ENCODE measurements at places on chromosomes 3 and 15.

GRCh38 chr15:77547801-77548588, 84.7 kb downstream of the LINGO1 start:
- DNase-seq, result no peak

GRCh38 chr15:76667943-76668715, 237.0 kb downstream of the SCAPER start:
- no peak for DNase-seq

GRCh38 chr3:55162031-55162795, 234.4 kb upstream of the LRTM1 start:
- DNase-seq, result no peak

DNA sequence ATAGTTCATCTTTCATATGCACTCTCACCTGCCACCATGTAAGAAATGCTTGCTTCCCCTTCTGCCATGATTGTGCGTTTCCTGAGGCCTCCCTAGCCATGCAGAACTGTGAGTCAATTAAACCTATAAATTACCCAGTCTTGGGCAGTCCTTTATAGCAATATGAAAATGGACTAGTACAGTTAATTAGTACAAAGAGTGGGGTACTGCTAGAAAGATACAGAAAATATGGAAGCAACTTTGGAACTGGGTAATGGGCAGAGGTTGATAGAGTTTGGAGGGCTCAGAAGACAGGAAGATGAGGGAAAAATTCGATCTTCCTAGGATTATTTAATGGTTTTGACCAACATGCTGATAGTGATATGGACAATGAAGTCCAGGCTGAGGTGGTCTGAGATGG, 246.9 kb downstream of the CGGBP1 start:
- no peak for DNase-seq

DNA sequence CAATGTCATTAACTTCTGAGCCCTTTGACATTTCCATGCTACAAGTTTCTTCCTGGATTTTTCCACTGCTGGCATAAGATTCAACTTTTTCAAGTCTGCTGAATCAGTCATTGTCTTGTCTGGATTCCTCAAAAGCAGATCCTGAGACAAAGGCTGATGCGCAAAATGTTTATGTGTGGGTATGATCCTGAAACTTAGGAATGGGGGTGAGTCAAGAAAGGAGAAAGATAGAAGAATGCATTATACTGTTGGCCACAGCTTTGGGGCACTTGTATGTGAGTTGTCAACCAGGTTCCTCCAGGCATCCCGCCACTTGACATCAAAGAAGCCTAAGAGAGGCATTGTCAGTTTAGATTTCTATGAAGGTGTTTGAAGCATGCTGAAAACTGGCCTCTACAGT, 50.4 kb downstream of the FOXB1 start:
- no peak for DNase-seq

GRCh38 chr3:49158103-49158709, 7.9 kb downstream of the CCDC71 start:
- peak; percentile 82 for DNase-seq

DNA sequence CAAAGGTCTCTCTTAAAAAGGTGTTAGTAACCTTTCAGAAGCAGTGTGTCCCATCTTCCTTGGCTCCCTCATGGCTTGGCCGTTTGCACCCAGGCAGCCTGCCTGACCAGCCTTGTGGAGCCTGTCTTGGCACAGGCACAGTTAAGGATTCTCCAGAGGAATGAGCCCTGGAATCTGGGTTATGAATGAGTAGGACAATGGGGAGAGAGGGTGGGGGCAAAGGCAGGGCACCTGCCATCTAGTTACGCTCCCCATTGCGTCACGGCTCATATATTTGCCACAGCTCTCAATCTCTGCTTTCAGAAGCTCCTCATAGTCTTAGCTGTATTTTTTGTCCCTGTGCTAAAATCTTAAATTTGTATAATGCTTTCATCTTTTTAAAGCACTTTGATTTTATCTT, 50.6 kb downstream of the WDR76 start:
- no peak for DNase-seq

GRCh38 chr15:63991706-63992105, 54.6 kb downstream of the DAPK2 start:
- no peak for DNase-seq

- peak; percentile 79 for DNase-seq
Measured at GRCh38 chr15:70068783-70069565, 28.7 kb downstream of the TLE3 start.

GRCh38 chr3:127254033-127254644, 33.7 kb downstream of the PRR20G start:
- DNase-seq, result no peak

DNA sequence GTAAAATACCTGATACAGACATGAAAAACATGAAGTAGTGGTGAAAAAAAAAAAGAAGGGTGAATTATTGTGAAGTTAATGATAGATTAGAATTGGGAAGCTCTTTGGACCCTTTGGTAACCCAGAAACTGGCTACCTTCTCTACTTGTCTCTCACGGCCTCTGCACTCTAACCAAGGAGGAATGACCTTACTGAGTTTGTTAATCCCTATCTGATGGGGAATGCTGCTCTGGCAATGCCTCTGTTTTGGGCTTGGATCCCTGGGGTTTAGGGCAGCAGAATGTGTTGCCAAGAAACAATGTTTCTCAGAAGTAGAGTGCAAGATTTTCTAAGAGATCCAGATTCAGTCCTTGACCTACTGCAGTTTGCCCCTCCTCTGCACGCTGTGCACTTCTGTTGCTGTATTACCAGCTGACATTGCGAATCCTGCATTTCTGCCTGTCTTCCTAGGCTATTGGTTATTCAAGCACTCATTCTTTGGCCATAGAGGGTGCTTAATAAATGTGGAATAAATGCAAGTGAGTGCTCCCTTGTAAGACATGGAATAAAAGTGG, 49.2 kb upstream of the MAP3K13 start:
- DNase-seq, result no peak

GRCh38 chr15:42523331-42523730, 25.3 kb downstream of the LRRC57 start:
- no peak for DNase-seq

GRCh38 chr3:142028243-142028777, 121.0 kb downstream of the TFDP2 start:
- DNase-seq, result peak; percentile 60

DNA sequence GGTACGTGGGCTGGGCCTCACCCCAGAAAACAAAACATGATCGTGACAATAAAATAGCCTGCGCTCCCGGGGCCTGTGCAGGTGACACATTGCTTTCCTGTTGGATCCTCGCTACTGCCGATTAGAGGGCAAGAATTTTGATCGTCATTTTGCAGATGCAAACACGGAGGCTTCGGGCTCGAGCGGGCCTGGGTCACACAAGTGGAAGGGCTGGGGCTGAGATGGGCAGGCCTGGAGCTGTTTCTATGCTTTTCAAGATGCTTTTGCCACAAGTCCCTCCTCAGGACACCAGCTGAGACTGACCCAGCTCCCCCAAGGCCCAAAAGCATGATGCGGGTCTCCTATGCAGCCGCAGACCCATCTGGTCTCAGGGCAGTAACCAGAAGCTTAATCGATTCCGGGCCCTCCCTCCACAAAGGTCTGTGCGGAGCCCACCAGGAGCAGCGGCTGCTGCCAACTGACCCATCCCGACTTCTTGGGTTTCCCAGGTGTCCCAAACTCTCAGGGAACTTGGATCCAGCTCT, 30.0 kb downstream of the RGMA start:
- DNase-seq, result no peak

DNA sequence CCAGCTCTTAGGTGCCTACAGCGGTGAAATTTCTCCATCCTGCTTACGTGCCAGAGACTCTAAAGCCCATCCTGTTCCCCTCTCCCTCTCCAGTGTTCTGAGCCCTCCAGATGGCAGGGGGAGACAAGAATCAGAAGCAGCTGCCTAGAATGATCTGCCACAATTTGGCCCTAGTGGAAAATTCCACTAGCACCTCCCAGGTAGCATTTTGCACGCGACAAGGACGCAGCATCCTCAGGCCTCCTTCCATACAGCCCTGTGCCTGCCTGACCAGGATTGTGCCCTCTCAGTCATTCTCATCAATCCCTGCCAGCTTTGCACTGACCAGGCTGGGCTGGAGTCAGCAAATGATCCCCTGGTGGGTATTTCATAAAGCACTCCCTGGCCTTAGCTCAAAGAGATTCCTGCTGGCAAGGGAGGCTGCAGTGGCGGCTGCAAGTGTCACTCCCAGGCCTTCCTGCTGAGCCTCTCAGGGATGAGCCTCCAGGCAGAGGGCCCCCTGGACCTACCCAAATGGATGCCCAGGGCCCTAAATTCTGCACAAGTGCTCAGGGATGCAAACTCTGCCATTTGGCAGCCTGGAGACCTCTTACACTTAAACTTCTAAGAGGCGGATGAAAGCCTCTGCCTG, 130.2 kb upstream of the ATP2B2 start:
- no peak for DNase-seq

GRCh38 chr3:167840247-167840646, 104.7 kb downstream of the SERPINI1 start:
- no peak for DNase-seq

GRCh38 chr3:179076243-179077027, 4.8 kb upstream of the ZMAT3 start:
- no peak for DNase-seq

GRCh38 chr3:102796804-102797203, 362.0 kb downstream of the ZPLD1 start:
- DNase-seq, result no peak

- peak; percentile 5 for DNase-seq
Measured at GRCh38 chr3:81485444-81485865, 276.0 kb downstream of the GBE1 start.

- no peak for DNase-seq
Measured at GRCh38 chr3:10666621-10667020, 149.4 kb upstream of the SLC6A11 start.

GRCh38 chr3:123758081-123758564, 126.0 kb downstream of the MYLK start:
- DNase-seq, result no peak

GRCh38 chr3:149131589-149131988, 2.2 kb downstream of the HPS3 start:
- peak; percentile 64 for DNase-seq

- DNase-seq, result no peak
Measured at GRCh38 chr3:139327861-139328260, 16.0 kb upstream of the MRPS22 start.

DNA sequence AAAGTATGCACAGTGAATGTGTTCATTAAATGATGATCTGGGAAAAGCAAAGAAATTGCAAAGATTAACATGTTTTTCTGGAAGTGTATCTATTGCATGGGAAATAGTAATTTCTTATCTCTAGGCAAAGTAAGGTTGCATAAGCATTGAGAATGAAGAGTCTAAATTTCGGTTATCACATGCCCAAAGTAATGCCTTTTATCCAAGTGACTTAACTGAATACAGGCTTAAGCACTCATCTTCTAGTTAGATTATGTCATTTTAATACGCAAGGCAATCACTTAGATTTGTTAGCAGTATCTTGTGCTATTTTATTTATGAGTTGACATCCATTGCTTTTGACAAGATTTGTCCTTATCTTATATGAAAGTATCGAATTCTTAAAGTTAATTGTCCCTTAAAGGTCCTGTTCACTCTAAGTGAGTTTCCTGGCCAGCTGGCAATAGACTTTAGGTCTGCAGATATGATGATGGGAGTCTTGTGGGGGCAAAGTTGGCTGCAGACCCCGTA, 100.5 kb downstream of the NAALADL2 start:
- DNase-seq, result no peak

DNA sequence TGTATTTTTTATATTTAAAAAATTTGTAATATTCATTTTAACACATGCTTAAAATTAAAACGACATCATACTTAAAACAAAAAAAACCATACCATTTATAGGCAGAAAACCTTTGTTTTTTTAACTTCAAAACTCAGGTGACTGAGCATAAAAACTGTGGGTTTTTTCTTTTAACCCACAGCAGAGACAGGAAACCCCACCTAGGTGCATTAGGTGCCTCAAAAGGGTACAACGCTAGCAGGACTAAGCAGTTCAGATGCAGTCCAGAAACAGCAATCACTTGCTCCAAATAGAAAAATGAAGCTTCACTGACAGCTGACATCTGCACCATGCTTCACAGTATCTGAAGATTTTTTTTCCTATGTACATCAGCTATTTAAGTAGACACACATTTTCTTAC, 52.3 kb downstream of the GLB1 start:
- no peak for DNase-seq

DNA sequence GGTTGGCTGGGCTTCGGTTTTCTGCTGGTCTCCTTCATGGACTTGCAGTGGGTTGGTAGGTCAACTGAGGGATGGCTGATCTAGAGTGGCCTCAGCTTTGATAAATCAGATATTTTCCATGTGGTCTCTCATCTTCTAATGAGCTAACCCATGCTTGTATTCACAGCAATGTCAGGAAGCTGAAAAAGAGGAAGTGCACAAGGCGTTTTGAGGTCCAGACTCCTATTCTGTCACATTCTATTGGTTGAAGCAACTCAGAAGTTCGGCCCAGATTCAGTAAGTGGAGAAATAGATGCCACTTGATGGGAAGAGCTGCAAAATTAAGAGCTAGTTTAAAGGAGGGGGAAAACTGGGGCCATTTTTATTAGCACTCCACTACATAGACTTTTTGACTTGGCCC, 361.2 kb downstream of the DIPK2A start:
- DNase-seq, result no peak

- DNase-seq, result peak; percentile 40
Measured at GRCh38 chr15:50675535-50676144, 11.0 kb downstream of the TRPM7 start.

- DNase-seq, result no peak
Measured at GRCh38 chr15:67944010-67944641, 104.3 kb upstream of the RNU6-1 start.

DNA sequence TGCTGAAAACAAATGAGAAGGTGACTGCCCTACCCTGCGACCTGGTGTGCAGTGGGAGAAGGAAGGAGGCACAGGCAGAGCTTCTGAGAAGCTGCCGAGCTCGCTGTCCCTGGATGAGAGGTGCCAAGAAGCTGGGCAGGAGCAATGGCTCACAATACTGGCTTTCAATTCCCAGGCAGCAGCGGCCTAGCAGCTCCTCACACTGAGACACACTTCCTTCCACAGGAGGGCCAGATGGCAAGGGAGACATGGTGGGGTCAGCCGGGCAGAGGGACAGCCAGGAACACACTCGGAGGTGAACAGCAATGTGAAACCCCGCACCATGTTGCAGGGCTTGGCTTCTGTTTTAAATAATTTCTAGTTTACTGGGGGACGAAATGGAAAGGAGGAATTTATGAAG, 314.6 kb downstream of the EPHB1 start:
- no peak for DNase-seq

DNA sequence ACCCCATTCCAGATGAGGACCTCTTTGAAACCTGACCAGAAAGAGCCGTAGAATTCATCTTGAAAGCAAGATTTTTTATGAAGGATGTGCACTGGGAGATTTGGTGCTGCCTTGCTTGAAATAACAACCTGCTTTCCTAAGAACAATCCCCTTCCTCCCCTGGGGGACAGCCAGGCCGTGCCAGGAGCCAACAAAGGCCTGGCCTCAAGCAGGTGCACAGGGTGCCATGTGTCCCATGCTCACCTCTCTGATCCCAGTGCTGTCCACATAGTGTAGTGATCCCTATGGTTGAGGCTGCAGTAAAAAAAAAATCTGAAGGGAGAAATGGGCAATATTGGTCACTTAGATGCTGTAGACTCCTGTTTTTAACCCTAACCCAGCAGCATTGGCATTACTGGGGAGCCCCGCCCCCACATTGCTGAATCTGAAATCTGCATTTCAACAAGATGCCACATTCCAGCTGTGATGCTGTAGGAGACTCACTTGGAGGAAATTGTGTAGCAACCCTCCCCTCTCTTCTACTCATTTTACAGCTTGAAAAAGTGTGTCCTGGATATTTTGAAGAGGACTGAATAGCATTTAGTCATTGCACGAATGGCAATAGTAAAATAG, 171.2 kb downstream of the APBA2 start:
- no peak for DNase-seq
